Heart left ventricle (tissue), 16 donors: ENCODE measurements at places on chromosomes 5 and 9. TPM values are rescaled to one million over a fixed set of nuclear protein-coding genes. Genes with fewer than 3 reads are reported as not detected.

DNA sequence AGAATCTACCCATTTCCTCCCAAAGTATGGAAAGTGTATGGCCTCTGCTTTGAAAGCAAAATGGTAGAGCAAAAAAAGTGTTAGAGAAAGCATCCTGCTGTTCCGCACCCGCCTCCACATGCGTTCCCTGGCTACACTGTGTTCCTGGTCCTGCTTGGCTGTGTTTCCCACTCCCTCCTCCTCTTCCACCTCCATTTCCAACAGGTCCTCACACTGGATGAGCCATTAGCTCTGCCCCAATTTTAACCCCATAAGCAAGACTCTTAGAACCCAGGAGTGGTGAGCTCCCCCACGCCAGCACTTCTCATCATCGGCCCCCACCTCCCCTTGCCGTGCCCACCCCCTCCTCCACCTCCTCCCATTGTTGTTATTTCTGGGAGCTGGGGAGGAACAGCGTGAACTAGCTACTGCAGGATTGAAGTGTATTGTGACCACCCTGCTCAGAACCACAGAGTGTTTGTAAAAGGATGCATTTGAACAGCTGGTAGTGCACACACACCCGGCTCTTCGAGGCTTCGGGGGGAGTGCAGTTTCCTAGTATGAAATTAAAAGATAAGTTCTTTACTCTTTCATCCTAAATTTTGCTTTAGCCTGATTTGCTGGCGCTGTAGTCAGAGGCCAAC, 120.0 kb downstream of the PDZD2 start:
- DNase-seq, result no peak

- no peak for DNase-seq
Measured at GRCh38 chr5:170132269-170132975, 26.7 kb downstream of the FOXI1 start.

- DNase-seq, result no peak
Measured at GRCh38 chr5:8150791-8151190, 281.8 kb downstream of the MTRR start.

GRCh38 chr9:82957529-82958379, 105.2 kb downstream of the RASEF start:
- DNase-seq, result no peak

DNA sequence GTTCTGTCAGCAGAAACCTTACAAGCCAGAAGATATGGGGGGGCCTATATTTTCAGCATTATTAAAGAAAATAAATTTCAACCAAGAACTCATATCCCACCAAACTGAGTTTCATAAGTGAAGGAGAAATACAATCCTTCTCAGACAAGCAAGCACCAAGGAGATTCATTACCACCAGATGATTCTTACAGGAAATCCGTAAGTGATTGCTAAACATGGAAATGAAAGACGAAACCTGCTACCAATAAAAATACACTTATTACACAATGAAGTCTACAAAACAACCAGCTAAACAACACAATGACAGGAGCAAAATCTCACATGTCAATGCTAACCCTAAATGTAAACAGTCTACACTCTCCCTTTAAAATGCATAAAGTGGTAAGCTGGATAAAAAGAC, 17.8 kb upstream of the C9orf72 start:
- no peak for DNase-seq

GRCh38 chr9:109328978-109329637, 8.2 kb upstream of the EPB41L4B start:
- DNase-seq, result no peak

DNA sequence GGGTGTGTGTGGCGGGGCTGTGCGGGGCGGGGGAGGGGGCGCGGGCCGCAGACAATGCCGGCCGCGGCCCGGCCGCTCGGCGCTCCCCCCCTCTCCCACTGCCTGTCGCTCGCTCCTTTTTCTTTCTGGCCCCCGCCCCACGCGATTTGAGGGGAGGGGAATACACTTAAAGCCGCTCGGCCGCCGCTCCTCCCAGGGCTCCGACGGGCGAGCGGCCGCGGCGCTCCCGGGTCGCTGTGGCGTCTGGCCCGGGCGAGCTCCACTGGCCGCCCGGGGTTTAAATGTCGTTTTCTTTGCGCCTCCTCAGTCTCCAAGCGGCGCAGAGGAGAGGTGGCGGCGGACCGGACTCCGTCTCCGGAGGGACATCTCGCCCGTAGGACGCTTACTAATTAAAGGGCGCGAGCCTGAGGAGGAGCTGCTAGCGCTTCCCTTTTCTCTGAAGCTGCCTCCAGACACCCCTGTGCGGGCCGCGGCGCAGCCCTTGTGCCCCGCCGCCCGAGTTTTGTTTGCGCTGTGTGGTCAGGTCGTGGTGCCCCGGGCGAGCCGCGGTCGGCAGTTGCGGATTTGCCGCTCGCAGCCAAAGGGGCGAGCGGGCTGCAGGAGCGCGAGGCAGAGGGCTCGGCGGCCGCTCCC, 1.4 kb downstream of the ZSWIM6 start:
- DNase-seq, result peak; percentile 37

GRCh38 chr5:154373326-154373725, 72.5 kb upstream of the SAP30L start:
- no peak for DNase-seq

DNA sequence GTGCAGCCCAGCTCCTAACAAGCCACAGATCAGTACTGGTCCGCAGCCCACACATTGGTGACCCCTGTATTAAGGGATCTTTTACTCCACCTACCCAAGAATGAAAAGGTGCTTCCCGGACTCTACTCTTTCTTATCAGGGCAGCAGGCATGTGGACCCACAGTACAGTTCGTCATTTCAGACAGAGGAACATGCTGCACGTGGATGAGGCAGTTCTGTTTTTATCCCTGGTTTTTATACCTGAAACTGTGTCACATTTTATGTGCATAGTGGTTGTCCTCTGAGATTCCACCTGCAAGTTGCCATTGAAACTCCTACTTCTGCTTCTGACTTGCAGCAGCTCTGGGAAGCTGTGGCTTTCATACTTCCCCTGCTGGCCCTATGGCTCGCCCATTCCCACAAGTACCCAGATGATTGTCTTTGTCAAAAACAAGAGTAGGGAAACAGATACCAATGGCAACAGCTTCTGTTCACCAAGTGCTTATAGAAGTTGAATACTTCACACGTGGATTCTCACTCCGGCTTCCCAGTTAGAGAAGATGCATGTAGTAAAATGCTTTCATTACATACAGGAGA, 208.0 kb downstream of the TRIO start:
- no peak for DNase-seq

The ATP10B gene
- 0.04 TPM for polyA plus RNA-seq

The BRD3 gene
- polyA plus RNA-seq, result 10.3 TPM

The PCDHB11 gene
- 0.23 TPM for polyA plus RNA-seq

The ZNF618 gene
- polyA plus RNA-seq, result 0.95 TPM

The DMRT3 gene
- polyA plus RNA-seq, result not detected

The ANKRD33B gene
- 0.98 TPM for polyA plus RNA-seq
